Adrenal gland (tissue), 19 donors: ENCODE measurements at places on chromosomes 6 and 20. TPM values are rescaled to one million over a fixed set of nuclear protein-coding genes. Genes with fewer than 3 reads are reported as not detected.

The EIF6 gene
- 131 TPM for total RNA-seq

GRCh38 chr6:168032005-168032760 lies 34.7 kb downstream of the KIF25 start:
- no peaks in the 10 kb centered on the region for H3K4me1 ChIP-seq
- no peaks in the 10 kb centered on the region for H3K36me3 ChIP-seq
- DNase-seq: no peak
- peak overlapping the region; percentile 27 for H3K27ac ChIP-seq

DNA sequence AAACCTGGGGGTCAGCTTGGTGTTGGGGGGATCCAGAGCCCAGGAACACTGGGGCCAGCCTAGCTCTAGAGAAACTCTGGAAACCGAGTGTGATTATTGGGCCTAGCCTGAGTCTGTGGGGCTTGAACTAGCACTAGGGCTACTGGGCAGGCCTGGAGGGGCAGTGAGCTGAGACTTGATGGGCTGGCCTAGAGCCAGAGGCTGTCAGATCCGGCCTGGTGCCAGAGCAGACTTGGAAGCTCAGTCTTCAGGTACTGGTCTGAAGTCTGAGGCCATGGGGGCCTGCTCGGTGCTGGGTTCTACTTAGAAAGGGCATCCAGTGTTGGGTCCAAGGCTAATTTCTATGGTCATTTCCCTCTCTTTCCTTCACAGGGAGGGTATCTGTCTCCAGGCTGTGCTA lies 2.7 kb downstream of the DEFB112 start:
- no peaks in the 10 kb centered on the region for H3K4me1 ChIP-seq
- H3K27ac ChIP-seq: no peak overlapping the region
- no peak overlapping the region for H3K4me3 ChIP-seq
- no peaks in the 10 kb centered on the region for H3K27me3 ChIP-seq
- H3K36me3 ChIP-seq: no peaks in the 10 kb centered on the region

The RALGAPB gene
- 25.3 TPM for total RNA-seq

DNA sequence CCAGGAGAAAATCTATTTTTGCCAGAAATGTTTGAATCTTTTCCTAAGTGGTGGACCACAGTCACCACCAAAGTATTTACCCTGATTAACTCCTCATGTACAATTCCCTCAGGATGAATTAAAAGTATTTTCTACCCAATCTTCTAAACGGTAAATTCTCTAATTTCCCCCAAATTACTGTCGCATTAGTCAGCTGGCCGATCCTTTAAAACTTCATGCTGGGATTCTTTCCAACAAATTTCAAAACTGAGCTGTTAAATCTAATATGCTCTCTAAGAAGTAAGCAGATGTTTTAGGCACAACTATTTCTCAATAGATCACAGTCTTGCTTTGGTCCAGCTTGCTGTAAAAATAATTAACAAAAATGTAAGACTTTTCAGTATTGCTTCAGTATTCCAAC lies 447.2 kb downstream of the FRK start:
- H3K4me3 ChIP-seq: no peak overlapping the region
- no peaks in the 10 kb centered on the region for H3K27me3 ChIP-seq
- no peak for DNase-seq
- no peak overlapping the region for H3K27ac ChIP-seq
- H3K4me1 ChIP-seq: no peaks in the 10 kb centered on the region
- no peaks in the 10 kb centered on the region for H3K36me3 ChIP-seq

The MOG gene
- total RNA-seq: not detected

GRCh38 chr6:163301726-163302635 lies 112.5 kb upstream of the QKI start:
- no peak overlapping the region for H3K27ac ChIP-seq

The DPPA5 gene
- total RNA-seq: not detected

- no peaks in the 10 kb centered on the region for H3K27me3 ChIP-seq
- no peaks in the 10 kb centered on the region for H3K36me3 ChIP-seq
- peaks cover 68% of the 10 kb centered on the region for H3K4me1 ChIP-seq
- H3K4me3 ChIP-seq: no peak overlapping the region
These were observed 5.1 kb downstream of the RREB1 start for GRCh38 chr6:7112741-7113313.

GRCh38 chr6:130012728-130013127 lies 5.7 kb upstream of the L3MBTL3 start:
- DNase-seq: no peak
- no peaks in the 10 kb centered on the region for H3K4me1 ChIP-seq
- no peaks in the 10 kb centered on the region for H3K36me3 ChIP-seq
- no peaks in the 10 kb centered on the region for H3K27me3 ChIP-seq
- no peak overlapping the region for H3K27ac ChIP-seq

- DNase-seq: no peak
- H3K4me3 ChIP-seq: no peak overlapping the region
- no peaks in the 10 kb centered on the region for H3K4me1 ChIP-seq
- H3K27ac ChIP-seq: no peak overlapping the region
These were observed 22.8 kb upstream of the BHLHE23 start for GRCh38 chr20:63029358-63030121.

The ZBTB46 gene
- 13.7 TPM for total RNA-seq
